ENCODE measurements at places on chromosomes 4 and X. TPM values are rescaled to one million over a fixed set of nuclear protein-coding genes. Genes with fewer than 3 reads are reported as not detected.

The AR gene
- total RNA-seq: 2.1 TPM

The MAGEA8 gene
- not detected for total RNA-seq

The CCSER1 gene
- 0.30 TPM for total RNA-seq

The SMIM10 gene
- total RNA-seq: 1.8 TPM

The PCDH19 gene
- total RNA-seq: 0.69 TPM

The NLGN4X gene
- total RNA-seq: not detected

The NXF2B gene
- total RNA-seq: not detected

The SSX2B gene
- not detected for total RNA-seq

The SCRG1 gene
- total RNA-seq: 8.3 TPM

The C4orf17 gene
- not detected for total RNA-seq

The ANOS1 gene
- total RNA-seq: 29.6 TPM

The KLF8 gene
- under 0.01 TPM for total RNA-seq

The GDPD2 gene
- total RNA-seq: not detected

The MAOB gene
- not detected for total RNA-seq

The SLC26A1 gene
- 0.09 TPM for total RNA-seq

The SSX4B gene
- not detected for total RNA-seq

The PNMA3 gene
- 0.89 TPM for total RNA-seq

The FGA gene
- total RNA-seq: not detected

The CLDN2 gene
- total RNA-seq: 0.14 TPM

The ZFYVE28 gene
- total RNA-seq: 8.1 TPM

The RPA4 gene
- 0.92 TPM for total RNA-seq

The SYTL5 gene
- 0.89 TPM for total RNA-seq

The SYP gene
- total RNA-seq: 0.32 TPM

The JADE3 gene
- total RNA-seq: 6.2 TPM

The FAM47B gene
- total RNA-seq: not detected

The FRMD7 gene
- total RNA-seq: 0.05 TPM

The HERC5 gene
- 0.69 TPM for total RNA-seq

The TLR2 gene
- total RNA-seq: 0.55 TPM

The SULT1B1 gene
- 0.59 TPM for total RNA-seq

The CAPN6 gene
- not detected for total RNA-seq

The HDX gene
- 5.3 TPM for total RNA-seq

The INTU gene
- total RNA-seq: 24.3 TPM

The RASGEF1B gene
- not detected for total RNA-seq

The ART3 gene
- not detected for total RNA-seq

The CFAP99 gene
- not detected for total RNA-seq

The MED28 gene
- total RNA-seq: 10.1 TPM

The ZNF157 gene
- 0.09 TPM for total RNA-seq

The SPATA4 gene
- total RNA-seq: under 0.01 TPM

The ENPEP gene
- total RNA-seq: 0.30 TPM

The MND1 gene
- 1.8 TPM for total RNA-seq

The IL21 gene
- not detected for total RNA-seq

The PTPN13 gene
- total RNA-seq: 46.9 TPM

The SPANXC gene
- total RNA-seq: not detected

The FABP2 gene
- not detected for total RNA-seq

The TCEAL5 gene
- not detected for total RNA-seq

The LRIT3 gene
- under 0.01 TPM for total RNA-seq

The DBET gene
- total RNA-seq: not detected

The FHIP1A gene
- total RNA-seq: 0.30 TPM

The TCP11X2 gene
- not detected for total RNA-seq

The SULT1E1 gene
- total RNA-seq: 9.2 TPM

The PCYT1B gene
- 0.92 TPM for total RNA-seq

Data from smooth muscle cell of the umbilical artery (primary cell).